ENCODE measurements at places on chromosomes 4 and X. TPM values are rescaled to one million over a fixed set of nuclear protein-coding genes. Genes with fewer than 3 reads are reported as not detected.

NPY2R gene
- total RNA-seq, result 0.08 TPM

RBM47 gene
- total RNA-seq, result 19.5 TPM

GATA1 gene
- not detected for total RNA-seq

SATL1 gene
- total RNA-seq, result not detected

MMRN1 gene
- not detected for total RNA-seq

ATOH1 gene
- total RNA-seq, result not detected

NONO gene
- 370 TPM for total RNA-seq

HPGD gene
- 52.9 TPM for total RNA-seq

TEX13C gene
- total RNA-seq, result 0.01 TPM

JAKMIP1 gene
- not detected for total RNA-seq

PROM1 gene
- 0.04 TPM for total RNA-seq

CRLF2 gene
- total RNA-seq, result 1.8 TPM

F8A3 gene
- total RNA-seq, result 0.65 TPM

NAT8L gene
- 13.7 TPM for total RNA-seq

PNMA6F gene
- total RNA-seq, result not detected

CSAG3 gene
- total RNA-seq, result not detected

PLP1 gene
- not detected for total RNA-seq

KDR gene
- not detected for total RNA-seq

HMGN5 gene
- total RNA-seq, result 2.7 TPM

POU4F2 gene
- total RNA-seq, result not detected

TLR10 gene
- total RNA-seq, result not detected

OPRPN gene
- not detected for total RNA-seq

SPANXN4 gene
- total RNA-seq, result not detected

CENPE gene
- total RNA-seq, result 5.6 TPM

IBSP gene
- not detected for total RNA-seq

DDX3X gene
- 239 TPM for total RNA-seq

SSX2 gene
- total RNA-seq, result not detected

ELF4 gene
- total RNA-seq, result 34.9 TPM

PSAPL1 gene
- total RNA-seq, result 0.10 TPM

All from A549 treated with DMSO at 1 μM for 4 hours (cell line).